ENCODE measurements at places on chromosomes 4 and X.

DNA sequence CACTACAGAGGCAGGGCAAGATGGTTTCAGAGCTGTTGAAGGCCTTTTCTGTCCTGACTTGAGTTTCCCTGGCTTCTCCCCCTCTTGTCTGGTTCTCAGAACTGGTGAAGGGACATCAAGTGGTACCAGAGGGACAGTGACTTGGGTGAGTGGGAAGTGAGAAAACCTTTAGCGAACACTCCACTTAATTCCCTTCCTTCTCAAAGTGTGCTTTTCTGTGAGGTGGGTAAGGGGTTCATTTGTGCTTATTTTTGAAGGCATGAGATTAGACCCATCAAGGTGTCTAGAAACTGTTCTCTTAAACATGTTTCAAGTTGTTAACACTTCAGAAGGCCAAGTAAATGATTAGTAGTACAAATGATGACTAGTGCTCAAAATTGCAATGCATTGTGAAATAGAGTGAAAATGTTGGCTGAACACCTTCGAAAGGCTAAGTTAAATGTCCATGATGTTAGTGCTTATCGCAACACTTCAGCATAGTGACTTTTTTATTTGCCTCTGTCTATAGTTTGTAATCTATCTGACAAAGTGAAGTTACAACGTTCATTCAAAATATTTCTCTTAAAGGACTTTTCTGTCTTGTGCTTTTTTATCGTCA lies 2.8 kb downstream of the AREG start:
- no peak for DNase-seq

GRCh38 chr4:52643785-52644244 lies 15.3 kb downstream of the USP46 start:
- DNase-seq, result peak; percentile 67

DNA sequence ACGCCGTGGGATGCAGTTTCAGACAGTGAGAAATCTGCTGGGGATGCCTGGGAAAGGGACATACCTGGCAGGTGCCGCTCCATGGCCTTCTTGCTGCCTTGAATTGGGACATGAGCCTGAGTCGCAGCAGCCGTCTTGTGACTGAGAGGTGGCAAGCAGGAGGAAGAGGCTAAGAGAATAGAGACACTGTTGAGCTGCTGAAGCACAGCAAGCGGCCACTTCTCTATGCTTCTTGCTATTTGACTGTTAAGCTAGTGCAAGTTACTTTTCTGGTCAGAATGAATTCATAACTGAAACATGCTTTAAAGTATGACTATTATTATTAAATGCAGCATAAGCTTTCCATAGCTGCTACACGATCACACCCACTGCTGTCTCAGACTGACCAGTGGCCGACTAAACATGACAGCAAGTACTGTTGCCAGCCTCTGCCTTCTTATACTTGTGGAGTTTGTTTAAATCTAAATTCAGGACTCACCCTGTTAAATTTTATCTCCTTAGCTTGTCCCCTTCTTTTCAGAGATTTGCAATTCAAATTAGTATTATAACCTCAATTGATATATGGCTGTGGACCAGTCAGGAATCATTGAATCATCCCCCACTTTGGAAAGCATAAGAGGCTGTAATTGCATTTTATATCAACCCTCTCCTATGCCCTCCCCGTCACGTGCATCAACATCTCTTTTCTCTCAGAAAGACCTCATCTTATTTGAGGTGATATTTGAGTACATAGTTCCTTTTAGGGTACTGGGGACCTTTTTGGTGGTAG lies 24.8 kb upstream of the ACSL1 start:
- DNase-seq, result no peak

DNA sequence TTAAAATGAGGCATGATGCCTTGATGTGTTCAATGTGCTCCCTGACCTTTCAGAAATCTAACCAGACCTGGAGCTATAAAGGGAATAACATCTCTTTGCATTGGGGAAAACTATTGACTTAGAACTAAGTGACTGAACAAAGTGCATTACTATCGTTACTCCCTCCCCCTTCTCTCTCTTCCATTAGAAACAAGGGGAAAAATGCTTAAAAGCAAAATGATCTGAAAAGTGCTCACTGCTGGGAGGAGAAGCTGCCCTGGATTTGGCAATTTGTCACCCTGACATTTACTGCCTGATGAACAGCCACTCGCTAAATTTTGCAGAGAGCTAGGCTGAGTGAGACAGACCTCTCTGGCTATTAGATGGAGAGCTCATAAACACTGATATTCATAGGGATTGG lies 48.6 kb upstream of the PARM1 start:
- no peak for DNase-seq

- no peak for DNase-seq
These were observed 623.8 kb downstream of the FAT4 start for GRCh38 chr4:125938541-125938940.

DNA sequence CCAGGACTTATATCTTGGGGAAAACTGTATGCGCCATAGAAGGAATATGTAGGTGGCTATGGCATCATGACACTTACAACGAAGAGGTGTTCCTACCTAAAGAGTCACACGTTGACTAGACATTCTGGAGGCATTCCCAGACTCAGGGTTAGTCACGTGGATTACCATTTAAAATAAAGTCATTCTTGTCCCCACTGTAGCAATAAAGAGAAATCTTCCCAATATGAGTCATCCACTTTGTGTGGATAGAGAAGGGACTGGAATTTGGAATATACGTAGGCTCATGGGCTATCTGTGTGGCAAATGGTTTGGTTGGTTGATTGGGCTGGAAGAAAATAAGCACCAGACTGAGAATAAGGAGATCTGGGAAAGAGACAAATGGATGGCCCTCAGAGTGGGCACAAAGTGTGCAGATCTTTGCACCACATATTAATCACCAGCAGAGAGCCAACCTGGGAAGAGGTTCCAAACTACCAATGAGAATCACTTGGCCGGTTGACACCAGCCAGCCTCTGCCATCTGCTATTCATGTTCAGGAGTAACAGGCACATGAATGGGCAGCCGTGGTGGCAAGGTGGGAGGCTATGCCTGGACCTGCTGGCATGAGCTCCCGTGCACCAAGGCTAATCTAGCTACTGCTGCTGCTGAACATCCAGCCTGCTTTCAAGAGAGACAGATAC lies 41.0 kb downstream of the MTNR1A start:
- DNase-seq, result no peak

DNA sequence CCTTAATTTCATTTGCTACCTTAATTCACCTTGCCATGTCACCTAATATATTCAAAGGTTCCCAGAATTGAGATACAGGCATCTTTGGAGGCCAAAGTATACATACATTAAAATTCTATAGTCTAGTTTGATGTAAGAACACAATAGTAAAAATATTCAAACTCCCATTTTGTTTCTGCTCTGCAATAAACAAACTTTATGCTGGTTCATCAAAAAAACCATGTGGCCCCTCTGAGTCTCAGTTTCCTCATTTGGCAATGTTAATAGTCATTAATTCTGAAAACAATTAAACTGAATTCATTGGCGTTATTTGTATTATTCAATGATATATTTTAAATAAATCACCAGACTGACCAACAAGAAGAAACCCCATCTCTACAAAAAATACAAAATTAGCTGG lies 639.4 kb upstream of the INTU start:
- no peak for DNase-seq

- DNase-seq, result no peak
These were observed 34.1 kb downstream of the DCHS2 start for GRCh38 chr4:154457471-154457870.

DNA sequence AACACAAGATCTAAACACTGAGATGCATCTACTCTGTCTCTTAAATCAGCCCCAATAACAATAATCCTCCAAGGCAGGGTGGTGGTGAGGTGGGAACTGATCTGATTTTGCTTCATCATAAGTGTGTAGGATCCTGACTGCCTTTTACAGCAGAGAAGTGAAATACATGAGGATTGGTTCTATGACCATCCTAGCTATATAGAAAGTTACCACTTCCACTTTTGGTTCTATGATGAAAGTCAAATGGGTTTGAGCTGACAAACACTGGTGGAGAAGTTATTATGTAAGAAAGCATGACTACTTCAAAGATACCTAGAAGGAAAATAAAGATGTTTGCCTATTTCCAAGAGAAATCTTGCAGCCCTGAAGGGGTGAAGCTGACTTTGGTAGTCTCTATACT lies 181.6 kb downstream of the NKX6-1 start:
- no peak for DNase-seq

DNA sequence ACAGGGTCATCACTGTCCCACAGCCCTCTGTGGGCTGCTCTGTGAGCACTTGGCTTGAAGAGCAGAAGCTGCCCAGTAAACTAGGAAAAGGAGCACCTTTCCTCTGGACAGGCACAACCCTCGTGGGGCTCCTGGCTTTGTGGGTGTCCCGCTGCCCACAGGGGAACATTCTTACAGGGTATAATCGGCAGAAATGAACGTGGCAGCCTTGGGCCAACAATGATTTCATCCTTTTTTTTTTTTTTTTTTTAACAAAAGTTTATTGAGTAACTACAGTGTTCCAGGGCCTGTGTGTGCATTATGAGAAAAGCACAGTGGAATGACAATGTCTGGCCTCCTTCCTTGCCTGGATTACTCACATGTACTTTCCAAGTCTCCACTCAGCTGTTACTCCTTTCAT lies 197.2 kb downstream of the PDGFC start:
- DNase-seq, result peak; percentile 91

GRCh38 chr4:2789351-2789750 lies 3.5 kb upstream of the SH3BP2 start:
- DNase-seq, result no peak

GRCh38 chrX:31837445-31838049 lies 765.7 kb upstream of the FTHL17 start:
- DNase-seq, result no peak

- DNase-seq, result peak; percentile 75
These were observed at the start of gene PAK3 for GRCh38 chrX:111095974-111096895. Gene PAK3 (plus strand): TSS chrX:111096191. CDS start chrX:111123104, 26,913 bp downstream.

- no peak for DNase-seq
These were observed 74.6 kb upstream of the C1QTNF7 start for GRCh38 chr4:15353207-15353606.

- no peak for DNase-seq
These were observed 9.6 kb upstream of the SLC25A14 start for GRCh38 chrX:130330146-130330545.

- DNase-seq, result no peak
These were observed 571.4 kb downstream of the RAPGEF2 start for GRCh38 chr4:159674241-159674640.

- DNase-seq, result peak; percentile 65
These were observed 21.8 kb downstream of the HAUS3 start for GRCh38 chr4:2220016-2220630.

DNA sequence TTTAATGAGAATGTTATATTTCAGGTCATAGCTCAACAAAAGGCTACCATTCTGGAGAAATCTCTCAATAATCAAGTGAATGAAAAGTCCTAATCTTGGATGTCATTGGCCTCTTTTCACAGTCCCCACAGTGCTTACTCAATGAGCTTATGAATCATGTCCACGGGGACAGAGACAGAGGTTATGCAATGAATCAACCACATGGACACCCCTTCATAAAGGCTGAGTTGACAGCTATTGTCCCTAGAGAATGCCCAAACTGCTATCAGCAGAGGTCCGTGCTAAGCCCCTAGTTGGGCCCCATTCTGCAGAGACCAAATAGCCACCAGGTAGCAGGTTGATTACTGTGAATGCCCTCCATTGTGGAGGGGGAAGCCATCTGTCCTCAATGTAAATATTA lies 158.1 kb downstream of the LHFPL1 start:
- no peak for DNase-seq

GRCh38 chr4:110702326-110702725 lies 79.4 kb upstream of the PITX2 start:
- DNase-seq, result no peak

DNA sequence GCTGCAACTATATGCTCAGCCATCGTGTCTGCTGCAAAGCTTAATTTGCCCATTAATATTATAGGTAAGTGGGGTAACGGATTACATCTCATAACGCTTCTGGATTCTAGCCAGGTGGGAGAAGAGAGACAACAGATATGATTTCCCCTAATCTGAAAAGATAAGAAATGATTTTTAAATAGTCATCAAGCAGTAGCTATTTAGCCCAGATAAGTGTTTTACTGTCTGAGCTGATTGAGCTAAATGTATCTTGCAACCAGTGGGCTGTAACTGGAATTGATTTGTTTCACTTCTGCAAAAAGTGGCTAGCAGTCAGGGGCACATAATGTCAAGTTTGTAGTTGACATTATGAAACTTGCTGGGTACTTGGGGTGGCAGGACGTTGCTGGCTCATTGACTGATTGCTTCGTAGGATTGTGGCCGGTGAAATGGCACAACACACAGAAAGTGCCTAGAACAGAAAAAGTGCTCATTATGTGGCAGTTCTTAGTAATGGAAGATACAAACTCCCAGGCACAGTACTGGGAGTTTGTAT lies 18.5 kb downstream of the LAP3 start:
- no peak for DNase-seq

- DNase-seq, result no peak
These were observed 82.7 kb downstream of the RAPGEF2 start for GRCh38 chr4:159185591-159186023.

DNA sequence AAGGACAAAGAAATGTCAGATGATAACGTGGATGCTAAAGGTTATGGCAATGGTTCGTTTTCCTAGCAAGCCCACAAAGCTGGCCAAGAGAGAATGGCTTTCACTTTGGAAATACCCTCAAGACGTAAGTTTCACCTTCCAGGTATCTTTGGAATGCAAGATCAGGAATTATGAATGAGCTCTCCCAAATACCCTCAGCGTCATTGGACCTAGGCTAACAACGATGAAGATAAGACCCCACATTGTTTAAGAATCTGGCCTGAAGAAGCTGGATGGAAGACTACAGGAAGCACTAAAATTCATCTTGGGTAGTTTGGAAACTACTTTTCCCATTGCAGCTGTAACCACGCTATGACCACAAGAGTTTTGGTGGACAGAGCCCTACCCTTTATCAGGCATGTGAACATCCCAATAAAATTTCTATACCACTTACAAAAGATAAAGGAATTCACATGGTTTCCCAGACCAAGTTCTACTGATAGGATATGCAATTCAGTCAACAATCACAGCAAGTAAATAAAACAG lies 111.9 kb downstream of the KDR start:
- no peak for DNase-seq

- no peak for DNase-seq
These were observed 696.5 kb downstream of the ADGRL3 start for GRCh38 chr4:61896634-61897033.

GRCh38 chr4:183175631-183176232 lies 76.7 kb downstream of the WWC2 start:
- peak; percentile 88 for DNase-seq

DNA sequence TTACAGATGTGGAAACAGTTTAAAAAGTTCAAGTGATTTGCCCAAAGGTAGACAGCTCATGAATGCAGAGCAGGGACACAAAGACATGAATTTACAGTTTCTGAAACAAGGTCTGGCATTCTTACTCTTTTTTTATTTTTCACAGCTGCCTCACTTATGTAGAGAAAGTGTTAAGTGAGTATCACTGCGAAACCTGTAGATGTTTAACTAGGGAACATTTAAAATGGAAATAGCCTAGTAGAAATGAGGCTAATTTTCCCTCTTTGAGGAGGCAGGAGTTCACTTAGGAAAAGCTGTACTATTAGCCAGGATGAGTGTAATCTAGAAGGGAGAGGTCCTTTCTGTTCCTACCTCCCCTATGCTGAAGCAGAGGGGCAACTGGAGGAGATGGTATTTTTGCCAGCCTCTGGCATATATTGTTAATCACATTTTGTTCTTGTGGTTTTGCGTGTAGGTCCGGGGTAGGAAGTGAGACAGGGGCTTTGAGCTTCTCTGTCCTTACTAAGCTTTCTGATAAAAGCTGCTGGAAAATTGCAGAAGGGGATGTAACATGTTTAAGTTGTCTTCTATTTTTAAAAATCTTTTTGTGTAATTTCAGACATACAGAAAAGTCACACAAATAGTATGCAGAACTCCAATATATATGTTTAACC lies 492.8 kb upstream of the NR3C2 start:
- DNase-seq, result no peak

GRCh38 chr4:159698336-159698735 lies 595.5 kb downstream of the RAPGEF2 start:
- peak; percentile 18 for DNase-seq
